ENCODE measurements at places on chromosomes 11 and 22.

GRCh38 chr11:63761931-63762653, 6.5 kb downstream of the ZFTA start:
- no peak for DNase-seq

DNA sequence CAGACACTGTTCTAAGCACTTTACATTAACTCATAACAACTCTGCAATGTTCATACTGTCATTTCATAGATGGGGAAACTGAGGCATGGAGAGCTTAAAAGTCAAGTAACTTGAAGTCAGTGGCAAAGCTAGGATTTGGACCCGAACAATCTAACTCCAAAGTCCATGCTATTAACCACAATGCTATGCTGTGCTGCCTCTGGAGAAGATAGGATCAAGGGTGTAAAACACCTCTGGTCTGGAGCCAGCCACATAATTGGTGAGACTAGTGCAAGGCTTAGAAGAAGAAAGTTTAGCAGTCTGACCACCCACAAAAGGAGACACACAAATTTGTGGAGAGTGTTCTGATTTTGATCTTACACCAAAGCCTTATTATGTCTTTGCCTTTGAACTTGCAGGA, 43.7 kb downstream of the ARFGAP2 start:
- no peak for DNase-seq

DNA sequence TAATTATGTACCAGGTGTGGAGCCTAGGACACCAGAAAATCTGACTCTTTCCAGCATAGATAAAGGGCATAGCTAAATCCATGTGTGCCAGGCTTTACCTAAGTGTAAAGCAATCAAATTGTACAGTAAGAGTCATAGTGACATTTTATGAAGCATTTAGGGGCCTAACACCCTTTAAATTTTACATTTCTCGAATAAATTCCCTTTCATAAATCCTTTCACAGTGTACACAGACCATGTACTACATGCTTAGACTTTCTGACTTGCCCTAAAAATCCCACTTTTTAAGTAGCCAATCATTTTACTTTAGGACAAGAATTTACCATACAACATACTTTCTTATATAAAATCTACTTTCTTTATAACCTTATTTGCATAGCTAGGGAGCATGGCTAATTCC, 727.6 kb upstream of the LUZP2 start:
- no peak for DNase-seq

- no peak for DNase-seq
Observed at GRCh38 chr11:18312663-18313420, 9.1 kb downstream of the HPS5 start.

- no peak for DNase-seq
Observed at GRCh38 chr11:4454021-4454420, 4.9 kb downstream of the OR52K2 start.

GRCh38 chr11:27310707-27311106, 52.3 kb downstream of the CCDC34 start:
- DNase-seq: no peak

DNA sequence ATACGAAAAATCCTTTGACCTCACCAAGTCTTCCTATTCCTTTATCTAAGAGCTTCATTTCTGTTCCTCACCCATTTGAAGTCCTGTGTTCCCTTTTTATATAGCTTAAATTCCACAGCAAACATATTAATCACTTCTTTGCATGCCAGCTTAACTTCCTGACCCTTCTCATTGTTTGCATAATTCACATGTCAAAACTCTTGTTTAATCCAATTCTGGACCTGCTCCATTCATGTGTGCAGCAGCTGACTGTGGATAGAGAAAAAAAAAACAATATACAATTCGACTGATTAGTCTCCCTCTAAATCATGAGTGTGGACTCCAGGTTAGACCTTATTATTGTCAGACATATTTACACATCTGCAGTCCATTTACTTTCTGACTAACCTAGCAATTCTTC, 991.2 kb upstream of the TENM4 start:
- DNase-seq: no peak

- peak; percentile 7 for DNase-seq
Observed at GRCh38 chr22:44309137-44309536, 3.6 kb downstream of the SHISAL1 start.

GRCh38 chr22:43226377-43227238, 39.7 kb upstream of the TTLL12 start:
- DNase-seq: no peak

GRCh38 chr11:70005107-70005818, 72.9 kb upstream of the ANO1 start:
- no peak for DNase-seq

- DNase-seq: no peak
Observed at GRCh38 chr11:76791861-76792260, 8.7 kb downstream of the TSKU start.
